ENCODE measurements at places on chromosomes 7 and 10. TPM values are rescaled to one million over a fixed set of nuclear protein-coding genes. Genes with fewer than 3 reads are reported as not detected.

PTPN12 gene
- 149 TPM for total RNA-seq

UNCX gene
- total RNA-seq = not detected

MUC12 gene
- total RNA-seq = not detected

SYCE1 gene
- total RNA-seq = 0.87 TPM

MYOF gene
- 132 TPM for total RNA-seq

DNA sequence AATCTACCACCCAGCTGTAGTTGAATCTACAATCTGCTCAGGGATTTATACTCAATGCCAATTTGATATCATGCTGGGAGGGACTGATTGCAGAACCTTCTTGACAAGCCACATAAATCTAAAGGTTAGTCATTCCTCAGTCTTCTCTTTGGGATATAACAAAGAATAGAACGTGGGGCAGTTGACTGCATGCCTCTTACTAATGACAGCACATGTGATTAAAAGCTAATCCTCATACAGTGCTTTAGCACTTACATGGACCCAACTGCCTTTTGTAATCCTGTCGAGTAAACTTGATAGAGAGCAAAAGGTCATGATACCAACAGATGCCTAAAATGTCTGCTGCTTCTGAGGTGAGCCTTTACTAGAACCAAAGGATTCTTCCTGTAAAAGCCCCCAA lies 12.3 kb downstream of the KLHL7 start:
- H3K36me3 ChIP-seq = no peaks in the 10 kb centered on the region
- H3K4me1 ChIP-seq = no peaks in the 10 kb centered on the region
- no peak for DNase-seq

DNA sequence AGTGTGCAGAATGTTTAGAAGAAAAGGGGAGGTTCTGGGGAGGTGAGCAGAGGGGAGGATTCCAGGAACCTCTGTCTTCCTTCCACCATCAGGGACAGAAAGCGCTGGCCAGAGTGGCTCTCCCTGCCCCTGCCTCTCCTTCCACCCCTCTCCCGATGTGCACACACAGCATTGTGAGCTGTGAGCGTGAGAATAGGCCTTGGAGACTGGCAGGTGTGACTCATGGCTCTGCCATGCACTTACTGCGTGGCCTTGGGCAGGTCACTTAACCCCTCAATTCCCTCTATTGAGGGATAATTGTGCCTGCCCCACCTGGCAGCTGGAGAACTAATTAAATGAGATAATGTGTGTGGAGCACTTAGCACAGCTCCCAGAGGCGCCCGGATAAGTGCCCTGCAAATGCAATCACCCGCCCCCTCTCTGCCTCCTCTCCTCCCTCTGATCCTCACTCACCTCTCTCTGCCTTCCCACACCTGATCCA lies 115.4 kb downstream of the ZMIZ1 start:
- H3K36me3 ChIP-seq = peaks cover 7% of the 10 kb centered on the region
- H3K4me1 ChIP-seq = peaks cover 91% of the 10 kb centered on the region
- H3K4me3 ChIP-seq = no peak overlapping the region
- H3K27ac ChIP-seq = peak overlapping the region; percentile 79

DNA sequence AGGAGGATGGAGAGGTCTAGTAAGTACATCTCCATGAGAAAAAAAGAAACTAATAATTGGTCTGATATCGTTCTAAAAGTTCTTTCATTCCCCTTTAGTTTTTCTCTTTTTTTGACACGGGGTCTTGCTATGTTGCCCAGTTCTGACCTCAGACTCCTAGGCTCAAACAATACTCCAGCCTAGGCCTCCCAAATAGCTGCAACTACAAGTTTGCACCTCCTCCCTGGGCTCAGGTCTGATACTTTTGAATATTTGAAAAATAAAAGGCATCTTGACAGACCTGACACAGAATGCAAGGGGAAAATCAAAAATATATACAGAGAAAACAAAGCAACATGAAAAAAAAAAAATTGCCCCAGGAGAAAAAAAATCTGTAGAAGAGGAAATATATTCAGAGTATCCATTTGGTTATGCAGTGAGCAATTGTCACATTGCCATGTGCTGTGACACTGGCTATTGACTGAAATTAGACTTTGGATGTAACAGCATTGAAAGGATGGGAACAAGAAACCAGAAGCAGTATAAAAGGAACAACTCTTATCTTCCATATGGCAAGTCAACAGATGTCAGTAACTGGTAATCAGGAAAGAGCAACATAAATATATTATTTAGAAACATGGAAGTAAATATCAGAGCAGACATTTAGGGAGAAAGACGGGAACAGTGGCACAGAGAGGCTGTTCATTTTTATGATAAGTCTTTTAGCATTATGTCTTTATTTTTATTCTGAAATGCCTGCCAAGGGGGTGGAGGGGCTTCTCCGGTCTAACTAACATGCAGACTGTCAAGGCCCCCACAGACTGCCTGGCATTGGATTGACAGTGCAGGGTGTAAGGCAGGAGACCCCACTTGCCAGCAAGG lies 408.4 kb downstream of the PARD3 start:
- H3K27me3 ChIP-seq = no peaks in the 10 kb centered on the region
- H3K27ac ChIP-seq = no peak overlapping the region
- DNase-seq = no peak
- no peaks in the 10 kb centered on the region for H3K36me3 ChIP-seq

- DNase-seq = no peak
- H3K27me3 ChIP-seq = no peaks in the 10 kb centered on the region
- H3K4me3 ChIP-seq = no peak overlapping the region
- H3K36me3 ChIP-seq = no peaks in the 10 kb centered on the region
Measured at GRCh38 chr10:92208736-92209135, 82.1 kb downstream of the CPEB3 start.

DNA sequence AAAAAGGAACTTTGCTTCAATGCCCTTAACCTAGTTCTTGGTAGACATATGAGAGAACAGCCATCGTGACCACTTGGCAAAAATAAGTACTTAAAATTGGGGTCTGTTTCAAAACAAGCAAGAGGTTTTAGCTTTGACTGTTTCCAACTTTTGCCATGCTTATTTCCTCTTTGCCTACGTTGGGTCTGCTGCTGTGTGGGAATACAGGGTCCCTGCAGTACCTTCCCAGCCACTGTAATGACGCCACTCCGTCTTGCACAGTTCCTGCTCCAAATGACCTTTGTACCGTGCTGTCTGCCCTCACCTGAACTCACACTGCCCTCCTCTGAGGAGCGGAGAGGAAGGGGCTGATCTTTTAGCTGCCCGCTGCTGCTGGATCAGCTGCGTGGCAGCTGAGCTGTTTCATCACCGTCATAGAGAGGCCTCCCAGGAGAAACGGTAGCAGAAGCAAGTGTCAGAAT lies 133.1 kb downstream of the MAPK8 start:
- H3K27ac ChIP-seq = peak overlapping the region; percentile 28
- H3K27me3 ChIP-seq = no peaks in the 10 kb centered on the region
- H3K4me1 ChIP-seq = no peaks in the 10 kb centered on the region
- H3K36me3 ChIP-seq = peaks cover 13% of the 10 kb centered on the region
- peak; percentile 69 for DNase-seq

DNA sequence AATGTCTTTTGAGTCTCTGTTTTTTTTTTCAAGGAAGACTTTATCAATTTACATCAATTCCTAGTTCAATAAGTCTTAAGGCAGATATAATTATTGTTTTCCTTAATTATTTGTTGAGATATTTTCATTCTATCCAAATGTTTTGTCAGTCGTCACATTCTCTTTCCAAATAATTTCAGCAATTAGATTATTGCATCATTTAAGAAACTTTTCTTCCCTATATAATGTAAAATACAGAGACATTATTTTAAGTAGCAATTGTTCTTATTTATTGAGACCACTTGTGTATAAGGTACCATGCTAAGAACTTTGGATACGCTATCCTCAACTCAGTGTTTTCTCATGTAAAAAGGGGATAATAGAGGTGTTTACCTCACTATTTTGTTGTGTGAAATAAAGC lies 38.1 kb upstream of the GNAT3 start:
- H3K27me3 ChIP-seq = no peaks in the 10 kb centered on the region
- H3K4me1 ChIP-seq = peaks cover 6% of the 10 kb centered on the region
- no peak overlapping the region for H3K27ac ChIP-seq

DNA sequence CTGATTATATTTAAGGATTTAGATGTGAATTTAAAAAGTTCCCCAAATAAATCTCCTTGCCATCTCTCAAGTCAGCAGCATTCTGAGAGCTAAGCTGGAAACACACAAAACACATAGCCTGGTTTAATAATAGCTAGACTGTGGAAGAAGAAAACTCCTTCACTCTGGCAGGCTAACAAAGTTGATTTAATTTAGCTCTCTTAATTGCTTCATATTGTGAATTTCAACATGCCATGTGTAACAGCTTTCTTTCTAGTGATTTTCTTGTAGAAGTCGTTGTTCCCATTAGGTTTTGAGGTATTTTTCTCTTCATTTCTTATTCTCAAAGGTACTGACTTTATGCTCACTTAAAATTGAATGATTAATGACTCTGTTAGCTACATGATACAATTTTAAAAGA lies 216.8 kb upstream of the AKR1E2 start:
- H3K36me3 ChIP-seq = no peaks in the 10 kb centered on the region
- no peak overlapping the region for H3K27ac ChIP-seq
- no peak overlapping the region for H3K4me3 ChIP-seq
- H3K4me1 ChIP-seq = no peaks in the 10 kb centered on the region
- DNase-seq = no peak
- no peaks in the 10 kb centered on the region for H3K27me3 ChIP-seq

GRCh38 chr10:120204877-120205276 lies 252.2 kb upstream of the PLPP4 start:
- H3K36me3 ChIP-seq = no peaks in the 10 kb centered on the region
- DNase-seq = no peak
- H3K4me3 ChIP-seq = no peak overlapping the region
- H3K27ac ChIP-seq = no peak overlapping the region
- no peaks in the 10 kb centered on the region for H3K27me3 ChIP-seq

DNA sequence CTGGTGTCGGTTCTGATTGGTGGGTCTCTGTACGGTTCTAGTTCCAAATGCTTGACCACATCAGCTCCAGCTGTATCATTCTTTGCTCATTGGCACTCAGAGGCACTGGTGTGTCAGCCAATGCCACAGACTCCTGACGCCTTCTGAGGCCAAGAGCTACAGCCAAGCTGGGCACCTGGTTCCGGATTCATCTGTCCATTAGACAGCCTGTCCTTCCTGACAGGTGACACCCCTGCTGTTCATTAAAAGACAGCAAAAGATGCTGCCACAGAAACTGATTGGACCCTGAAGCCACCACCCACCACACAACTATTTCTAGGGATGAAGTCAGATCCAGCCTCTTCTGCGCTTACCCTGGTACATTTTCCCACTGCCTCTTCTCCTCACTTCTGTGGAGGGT lies 35.6 kb downstream of the COL13A1 start:
- no peaks in the 10 kb centered on the region for H3K4me1 ChIP-seq
- H3K27ac ChIP-seq = no peak overlapping the region
- no peak overlapping the region for H3K4me3 ChIP-seq
- no peaks in the 10 kb centered on the region for H3K36me3 ChIP-seq
- H3K27me3 ChIP-seq = no peaks in the 10 kb centered on the region
- no peak for DNase-seq
